Nephron progenitor cell (in vitro differentiated cells): ENCODE measurements at places on chromosomes 3 and 15.

DNA sequence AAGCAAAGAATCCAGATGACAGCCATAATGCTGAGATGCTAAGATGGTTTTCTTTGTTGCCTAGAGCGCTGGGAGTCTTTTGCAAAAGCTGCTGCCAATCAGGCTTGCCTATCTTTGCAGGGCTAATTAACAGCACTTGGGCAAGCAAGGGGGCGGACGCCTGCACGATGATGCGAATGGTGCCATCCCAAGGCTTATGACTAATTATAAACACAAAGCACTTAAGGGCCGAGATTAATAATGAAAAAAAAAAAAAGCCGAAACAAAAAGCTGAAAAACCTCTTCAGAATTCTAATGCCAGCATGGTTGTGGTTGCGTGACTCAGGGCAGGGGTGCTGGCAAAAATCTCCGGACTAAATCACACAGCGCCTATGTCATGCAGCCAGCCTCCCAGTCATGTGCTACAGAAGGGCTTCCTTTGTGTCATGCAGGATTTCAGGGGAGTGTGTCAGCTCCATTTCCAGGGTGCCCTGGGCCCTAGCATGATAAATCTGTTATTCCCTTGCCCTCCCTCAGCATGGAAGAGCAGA, 185.0 kb upstream of the ANKRD28 start:
- H3K27me3 ChIP-seq: no peaks in the 10 kb centered on the region
- DNase-seq: no peak
- H3K27ac ChIP-seq: peak overlapping the region; percentile 60
- H3K4me1 ChIP-seq: peaks cover 18% of the 10 kb centered on the region
- H3K36me3 ChIP-seq: peaks cover 11% of the 10 kb centered on the region

GRCh38 chr3:172388412-172389078, 59.7 kb downstream of the GHSR start:
- no peaks in the 10 kb centered on the region for H3K27me3 ChIP-seq
- H3K4me1 ChIP-seq: no peaks in the 10 kb centered on the region

GRCh38 chr15:95075792-95076677, 844.7 kb downstream of the MCTP2 start:
- H3K27ac ChIP-seq: no peak overlapping the region
- no peak for DNase-seq
- no peak overlapping the region for H3K4me3 ChIP-seq
- H3K27me3 ChIP-seq: peaks cover 9% of the 10 kb centered on the region
- no peaks in the 10 kb centered on the region for H3K36me3 ChIP-seq
- H3K4me1 ChIP-seq: peaks cover 21% of the 10 kb centered on the region

- no peak overlapping the region for H3K4me3 ChIP-seq
- no peak overlapping the region for H3K27ac ChIP-seq
- peaks cover 11% of the 10 kb centered on the region for H3K27me3 ChIP-seq
- no peak for DNase-seq
- H3K4me1 ChIP-seq: peaks cover 60% of the 10 kb centered on the region
Observed at GRCh38 chr3:52833202-52833601, 1.6 kb downstream of the MUSTN1 start.

- no peak overlapping the region for H3K4me3 ChIP-seq
- peaks cover 13% of the 10 kb centered on the region for H3K4me1 ChIP-seq
- H3K27ac ChIP-seq: no peak overlapping the region
- peaks cover 18% of the 10 kb centered on the region for H3K27me3 ChIP-seq
- no peak for DNase-seq
Observed at GRCh38 chr15:57563416-57563815, 28.3 kb upstream of the MYZAP start.

GRCh38 chr3:94158512-94158911, 95.7 kb downstream of the NSUN3 start:
- H3K4me3 ChIP-seq: no peak overlapping the region
- no peaks in the 10 kb centered on the region for H3K4me1 ChIP-seq
- peaks cover 3% of the 10 kb centered on the region for H3K27me3 ChIP-seq
- no peak for DNase-seq

- H3K4me3 ChIP-seq: no peak overlapping the region
- no peak for DNase-seq
- H3K4me1 ChIP-seq: no peaks in the 10 kb centered on the region
- H3K27me3 ChIP-seq: no peaks in the 10 kb centered on the region
Observed at GRCh38 chr3:18379647-18380046, 45.5 kb downstream of the SATB1 start.

- H3K4me1 ChIP-seq: no peaks in the 10 kb centered on the region
- no peak overlapping the region for H3K27ac ChIP-seq
- H3K27me3 ChIP-seq: no peaks in the 10 kb centered on the region
- no peak for DNase-seq
- no peak overlapping the region for H3K4me3 ChIP-seq
- no peaks in the 10 kb centered on the region for H3K36me3 ChIP-seq
Observed at GRCh38 chr3:85710490-85710889, 751.7 kb downstream of the CADM2 start.

- no peak overlapping the region for H3K27ac ChIP-seq
- H3K36me3 ChIP-seq: peaks cover 6% of the 10 kb centered on the region
- H3K4me3 ChIP-seq: no peak overlapping the region
- H3K4me1 ChIP-seq: no peaks in the 10 kb centered on the region
- no peak for DNase-seq
Observed at GRCh38 chr15:75125935-75126334, 75.7 kb upstream of the C15orf39 start.

GRCh38 chr3:139301654-139302053, 42.2 kb upstream of the MRPS22 start:
- no peak for DNase-seq
- peaks cover 5% of the 10 kb centered on the region for H3K4me1 ChIP-seq
- no peaks in the 10 kb centered on the region for H3K36me3 ChIP-seq
- H3K27ac ChIP-seq: no peak overlapping the region
- H3K4me3 ChIP-seq: no peak overlapping the region
